Aorta (tissue), 5 donors: ENCODE measurements at places on chromosomes 4 and X. TPM values are rescaled to one million over a fixed set of nuclear protein-coding genes. Genes with fewer than 3 reads are reported as not detected.

The TEC gene
- 9.3 TPM for total RNA-seq

The CLNK gene
- total RNA-seq, result 0.26 TPM

The TNIP3 gene
- 0.48 TPM for total RNA-seq

The HS3ST1 gene
- total RNA-seq, result 4.2 TPM

The ASB12 gene
- 0.39 TPM for total RNA-seq
